ENCODE measurements at places on chromosomes 13 and 19.

DNA sequence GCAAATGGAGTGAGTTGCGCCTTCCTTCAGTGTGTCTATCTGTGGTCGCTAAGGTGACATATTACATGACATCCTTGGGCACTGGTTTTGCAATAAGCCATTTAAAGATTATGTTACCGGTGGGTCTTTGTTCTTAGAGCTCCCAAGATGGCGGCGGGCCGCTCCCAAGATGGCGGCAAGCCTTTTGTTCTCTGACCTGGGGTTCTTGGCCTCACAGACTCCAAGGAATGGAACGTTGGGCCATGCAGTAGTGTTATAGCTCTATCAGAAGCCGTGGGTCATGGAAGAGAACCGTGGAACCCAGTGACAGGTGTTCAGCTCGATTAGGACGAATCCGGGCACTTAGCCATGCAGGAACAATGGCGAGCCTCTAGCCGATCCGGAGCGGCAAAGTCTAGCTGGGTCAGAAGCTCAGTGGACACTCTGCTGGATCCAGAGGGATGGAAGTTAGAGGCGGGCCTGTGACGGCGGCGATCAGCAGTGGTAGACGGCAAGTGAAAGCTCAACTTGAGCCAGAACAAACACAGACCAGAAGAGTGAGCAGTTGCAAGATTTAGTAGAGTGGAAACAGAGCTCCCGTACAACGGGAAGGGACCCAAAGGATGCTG is 188.6 kb downstream of the TEX29 start:
- DNase-seq: peak; percentile 89

DNA sequence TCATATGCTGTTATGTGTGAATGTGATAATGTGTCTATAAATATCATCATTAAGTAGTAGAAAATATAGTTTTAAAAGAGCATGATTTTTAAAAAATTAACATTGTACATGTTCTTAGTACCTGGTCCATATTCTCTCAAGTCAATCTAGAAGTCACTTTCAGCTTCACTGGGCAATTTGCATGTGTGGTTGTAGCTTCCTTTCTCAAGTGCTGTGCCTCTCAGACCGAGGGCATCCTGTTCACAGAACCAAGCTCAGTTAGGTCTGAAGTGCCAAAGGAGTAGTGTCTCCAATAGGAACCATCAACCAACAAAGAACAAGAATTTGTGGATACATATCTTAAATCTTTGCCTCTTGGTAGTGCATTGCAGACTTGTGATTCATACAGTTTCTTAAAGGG is 541.8 kb upstream of the SLC10A2 start:
- DNase-seq: no peak

DNA sequence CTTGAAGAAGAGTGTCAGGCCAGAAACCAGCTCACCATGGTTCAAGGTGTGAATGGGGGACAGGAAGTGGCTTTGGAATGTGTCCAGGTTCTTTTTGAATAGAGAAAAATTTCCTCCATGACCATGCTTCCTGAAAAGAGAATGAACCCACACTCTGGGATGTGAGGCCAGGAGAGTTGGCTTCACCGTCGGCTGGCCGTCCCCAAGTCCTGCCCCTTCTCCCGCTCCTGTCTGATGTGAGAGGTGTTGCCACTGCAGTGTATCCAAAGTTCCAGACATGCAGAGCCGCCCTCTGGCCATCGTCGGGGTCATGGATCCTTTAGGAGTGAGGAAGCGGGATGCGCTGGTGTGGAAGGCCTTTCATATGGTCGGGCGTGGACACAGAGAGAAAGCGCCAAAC is 101.2 kb downstream of the COL4A2 start:
- DNase-seq: no peak

DNA sequence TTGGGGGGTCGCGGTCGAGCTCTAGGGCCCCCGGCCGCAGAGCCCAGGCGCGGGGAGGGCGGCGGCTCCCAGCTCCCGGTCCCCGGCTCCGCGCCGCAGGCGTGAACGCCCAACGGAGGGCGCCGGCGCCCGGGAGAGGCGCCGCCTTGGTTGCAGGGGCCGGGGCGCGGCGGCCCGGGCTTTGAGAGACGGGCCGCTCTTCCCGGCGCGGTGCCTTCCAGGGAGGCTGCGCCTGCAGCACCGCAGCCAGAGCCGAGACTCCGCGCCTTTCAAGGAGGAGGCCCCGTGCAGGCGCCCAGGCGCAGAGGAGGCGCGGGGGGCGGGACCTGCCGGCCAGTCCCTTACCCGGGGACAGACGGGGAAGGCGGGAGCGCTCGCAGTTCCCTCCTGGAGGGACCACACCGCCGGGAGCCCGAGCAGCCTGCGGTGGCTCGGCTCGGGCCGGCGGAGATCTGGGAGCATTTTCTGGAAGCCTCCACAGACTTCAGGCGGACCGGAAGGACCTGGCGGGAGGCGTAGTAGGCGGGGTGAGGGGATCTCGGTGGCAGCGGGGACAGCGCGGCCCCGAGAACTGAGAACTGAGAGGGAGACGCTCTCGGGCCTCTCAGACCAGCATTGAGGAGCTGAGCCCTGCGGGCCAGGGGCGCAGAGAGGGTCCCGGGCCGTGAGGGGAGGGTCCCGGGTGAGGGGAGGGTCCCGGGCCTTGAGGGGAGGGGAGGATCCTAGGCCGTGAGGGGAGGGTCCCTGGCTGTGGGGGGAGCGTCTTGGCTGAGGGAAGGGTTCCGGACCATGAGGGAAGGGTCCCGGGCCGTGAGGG is 25.5 kb upstream of the MCF2L start:
- peak; percentile 87 for DNase-seq

GRCh38 chr19:29439688-29440550 is 85.9 kb upstream of the VSTM2B start:
- no peak for DNase-seq

GRCh38 chr13:106660746-106661625 is 93.0 kb upstream of the ARGLU1 start:
- DNase-seq: no peak

- DNase-seq: peak; percentile 91
Measured at GRCh38 chr19:1455336-1456120, 5.6 kb downstream of the APC2 start.

GRCh38 chr19:44757057-44757734 is 8.7 kb downstream of the BCL3 start:
- peak; percentile 13 for DNase-seq

DNA sequence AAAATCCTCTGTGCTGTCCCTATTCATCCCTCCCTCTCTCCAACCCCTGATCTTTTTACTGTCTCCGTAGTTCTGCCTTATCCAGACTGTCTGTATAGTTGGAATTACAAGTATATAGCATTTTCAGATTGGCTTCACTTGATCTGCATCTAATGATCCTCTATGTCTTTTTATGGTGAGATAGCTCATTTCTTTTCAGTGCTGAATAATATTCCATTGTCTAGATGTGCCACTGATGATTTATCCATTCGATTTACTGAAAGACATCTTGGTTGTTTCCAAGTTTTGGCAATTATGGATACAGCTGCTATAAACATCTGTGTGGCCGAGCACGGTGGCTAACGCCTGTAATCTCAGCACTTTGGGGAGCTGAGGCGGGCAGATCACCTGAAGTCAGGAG is 19.1 kb downstream of the IRGC start:
- DNase-seq: no peak

GRCh38 chr13:99751517-99752199 is 219.9 kb downstream of the ZIC5 start:
- DNase-seq: no peak

- peak; percentile 30 for DNase-seq
Measured at GRCh38 chr19:18290302-18291018, 9.0 kb upstream of the JUND start.

DNA sequence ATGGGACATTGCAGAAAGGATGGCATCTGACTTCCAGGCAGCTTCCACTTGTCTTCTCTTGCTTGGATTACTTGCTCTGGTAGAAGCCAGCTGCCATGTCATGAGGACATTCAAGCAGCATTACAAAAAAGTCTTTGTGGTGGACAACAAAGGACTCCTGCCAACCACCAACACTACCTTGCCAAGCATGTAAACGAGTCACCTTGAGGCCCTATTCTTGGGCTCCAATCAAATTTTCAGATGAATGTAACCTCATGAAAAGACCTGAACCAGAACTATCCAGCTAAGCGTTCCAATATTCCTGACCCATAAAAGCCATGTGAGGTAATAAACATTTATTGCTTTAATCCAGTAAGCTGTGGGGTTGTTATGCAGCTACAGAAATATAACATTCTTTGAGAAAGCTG is 12.5 kb downstream of the PROSER1 start:
- DNase-seq: peak; percentile 37

GRCh38 chr19:39970425-39970674 is 615 bp upstream of the PSMC4 start:
- DNase-seq: no peak

- no peak for DNase-seq
Measured at GRCh38 chr13:111492341-111492950, 172.0 kb downstream of the TEX29 start.

DNA sequence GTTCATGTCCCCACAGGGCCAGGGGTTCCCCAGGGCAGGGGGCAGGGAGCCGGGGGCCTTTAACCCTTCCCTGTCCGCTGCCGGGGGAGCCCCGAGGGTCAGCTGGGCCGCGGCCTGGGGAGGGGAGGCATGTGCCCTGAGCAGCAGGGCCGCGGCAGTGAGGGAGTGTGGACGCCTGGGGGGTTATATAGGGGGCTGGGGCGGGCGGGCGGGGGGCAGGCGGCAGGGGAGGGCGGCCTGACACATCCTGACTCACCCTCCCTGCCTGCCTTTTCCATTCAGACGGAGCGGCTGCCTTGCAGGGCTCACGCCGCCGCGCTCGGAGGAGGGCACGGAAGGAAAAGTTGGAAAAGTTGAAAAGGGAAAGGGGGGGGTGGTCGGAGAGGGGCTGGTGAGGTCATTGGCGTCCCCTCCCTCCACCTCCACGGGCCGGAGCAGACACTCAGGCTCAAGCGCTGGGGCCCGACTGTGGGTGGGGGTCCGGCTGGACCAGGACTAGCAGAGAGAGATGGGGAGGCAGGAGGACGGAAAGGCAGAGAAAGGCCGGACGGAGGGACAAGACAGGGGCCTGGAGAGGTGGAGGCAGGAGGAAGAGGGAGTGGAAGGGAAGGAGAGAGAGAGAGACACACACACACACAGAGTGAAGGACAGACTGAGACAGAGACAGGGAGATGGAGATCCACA is at the start of gene IL11:
Gene IL11 (minus strand): TSS at position 159 of the 684 bp plus-strand sequence. CDS start 153 bp downstream, at position 6.
- no peak for DNase-seq

DNA sequence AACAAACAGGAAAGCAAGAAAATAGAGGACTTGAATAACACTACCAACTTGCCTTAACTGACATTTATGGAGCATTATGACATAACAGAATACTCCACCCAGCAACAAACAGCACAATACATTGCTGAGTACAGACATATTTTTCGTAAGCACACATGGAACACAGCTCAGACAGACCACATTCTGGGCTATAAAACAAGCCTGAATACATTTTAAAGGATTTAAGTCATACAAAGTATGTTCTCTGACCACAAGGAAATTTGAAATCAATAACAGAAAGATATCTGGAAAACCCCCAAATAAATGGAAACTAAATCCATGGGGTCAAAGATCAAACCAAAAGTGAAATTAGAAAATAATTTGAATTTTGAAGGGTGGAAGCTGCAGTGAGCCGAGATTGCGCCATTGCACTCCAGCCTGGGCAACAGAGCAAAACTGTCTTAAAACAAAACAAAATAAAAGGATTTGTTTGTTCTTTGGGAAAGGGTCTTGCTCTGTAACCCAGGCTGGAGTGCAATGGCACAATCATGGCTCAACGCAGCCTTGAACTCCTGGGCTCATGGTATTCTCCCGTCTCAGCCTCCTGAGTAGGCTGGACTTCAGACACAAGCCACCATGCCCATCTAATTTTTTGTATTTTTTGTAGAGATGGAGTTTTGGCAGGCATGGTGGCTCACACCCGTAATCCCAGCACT is 5.6 kb downstream of the ZDHHC20 start:
- DNase-seq: no peak

GRCh38 chr13:39329182-39329639 is 273.8 kb downstream of the LHFPL6 start:
- DNase-seq: no peak

GRCh38 chr13:50370303-50370950 is 355.2 kb downstream of the KCNRG start:
- no peak for DNase-seq

DNA sequence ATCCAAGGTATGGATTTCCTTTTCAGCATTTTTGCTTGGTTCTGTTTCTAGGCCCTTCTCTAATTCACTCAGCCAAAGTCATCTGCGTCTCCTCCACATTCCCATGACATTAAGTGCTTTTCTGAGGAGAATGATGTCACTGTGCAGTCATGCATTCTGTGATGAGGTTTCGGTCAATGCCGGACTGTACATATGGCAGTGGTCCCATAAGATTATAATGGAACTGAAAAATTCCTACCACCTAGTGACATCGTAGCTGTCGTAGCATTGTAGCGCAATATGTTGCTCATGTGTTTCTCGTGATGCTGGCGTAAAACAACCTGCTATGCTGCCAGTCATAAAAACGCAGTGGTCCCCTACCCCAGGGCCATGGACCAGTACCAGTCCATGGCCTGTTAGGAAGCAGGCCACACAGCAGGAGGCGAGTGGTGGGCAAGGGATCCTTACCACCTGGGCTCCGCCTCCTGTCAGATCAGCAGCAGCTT is 63.4 kb upstream of the TNFRSF19 start:
- no peak for DNase-seq

DNA sequence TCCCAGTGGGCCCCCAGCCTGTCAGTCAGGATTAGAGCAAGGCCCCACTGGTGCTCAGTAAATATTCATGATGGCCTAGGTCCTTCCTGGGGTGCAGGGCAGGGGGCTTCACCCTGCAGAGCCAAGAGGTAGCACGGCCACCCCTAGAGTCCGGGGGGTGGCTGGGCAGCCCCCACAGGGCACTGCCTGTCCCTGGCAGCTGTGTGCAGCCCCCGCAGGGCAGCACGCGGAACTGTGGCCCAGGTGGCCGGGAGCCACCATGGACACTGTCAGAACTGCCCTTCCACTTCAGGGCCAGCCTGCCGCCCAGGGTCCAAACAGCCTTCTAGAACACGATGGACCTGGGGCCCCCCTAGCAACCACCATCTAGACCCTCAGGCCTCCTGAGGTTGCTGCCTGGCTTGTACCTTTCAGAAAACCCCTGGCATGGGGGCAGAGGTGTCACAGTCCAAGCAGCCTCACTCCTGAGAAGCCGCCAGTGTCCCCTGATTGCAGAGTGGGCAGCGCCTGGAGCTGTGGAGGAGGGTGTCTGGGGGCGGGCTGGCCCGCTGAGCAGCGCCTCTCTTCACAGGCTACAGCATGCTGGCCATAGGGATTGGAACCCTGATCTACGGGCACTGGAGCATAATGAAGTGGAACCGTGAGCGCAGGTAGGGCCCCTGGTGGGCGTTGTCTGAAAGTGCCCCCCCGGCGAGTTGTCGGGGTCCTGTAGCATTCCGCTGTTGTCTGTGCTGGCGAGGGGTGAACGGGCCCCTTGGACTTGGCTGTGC is 2.9 kb upstream of the YJEFN3 start:
- no peak for DNase-seq

DNA sequence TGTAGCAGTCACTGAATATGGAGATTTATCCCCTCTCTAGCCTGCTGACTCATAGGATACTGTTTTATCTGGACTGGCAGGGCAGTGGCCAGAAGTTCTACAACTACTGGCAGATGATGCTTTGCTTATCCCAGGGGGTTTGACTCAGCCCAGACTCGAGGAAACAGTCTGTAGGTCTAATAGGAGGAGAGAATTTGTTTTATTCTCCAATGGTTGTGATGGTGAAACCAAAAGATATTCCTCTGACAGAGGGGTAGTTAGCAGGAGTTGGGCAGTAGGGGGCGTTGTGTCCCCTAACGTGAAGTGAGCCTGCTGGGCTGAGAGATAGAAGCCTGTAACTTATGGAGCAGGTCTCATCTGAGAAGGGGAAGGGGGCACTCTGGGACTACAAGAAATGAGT is 74.9 kb downstream of the WTIP start:
- peak; percentile 49 for DNase-seq
